Stimulated activated CD8-positive, alpha-beta memory T cell treated with anti-CD3 and anti-CD28 coated beads, Interleukin-15, amount 100 ng/mL, for 1 hour (primary cell): ENCODE measurements at places on chromosomes 2 and 18.

DNA sequence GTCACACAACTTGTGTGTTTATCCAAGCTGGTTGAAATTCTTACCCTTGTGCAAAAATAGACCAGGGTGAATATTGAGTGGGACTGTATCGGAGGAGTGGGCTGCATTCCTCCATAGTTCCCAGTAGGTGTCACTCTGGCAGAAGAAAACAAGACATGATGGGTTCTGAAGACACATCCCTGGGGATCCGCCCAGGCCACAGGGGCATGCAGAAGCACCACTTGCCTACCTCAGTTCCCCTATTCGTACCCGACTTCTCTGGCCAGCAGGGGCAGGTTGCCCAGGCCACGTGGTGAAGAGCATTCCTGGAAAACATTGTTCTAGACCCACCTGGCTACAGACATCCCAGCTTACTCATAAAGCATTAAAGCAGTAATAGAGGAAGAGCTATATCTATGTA, 168.2 kb downstream of the FAM210A start:
- no peak for DNase-seq

DNA sequence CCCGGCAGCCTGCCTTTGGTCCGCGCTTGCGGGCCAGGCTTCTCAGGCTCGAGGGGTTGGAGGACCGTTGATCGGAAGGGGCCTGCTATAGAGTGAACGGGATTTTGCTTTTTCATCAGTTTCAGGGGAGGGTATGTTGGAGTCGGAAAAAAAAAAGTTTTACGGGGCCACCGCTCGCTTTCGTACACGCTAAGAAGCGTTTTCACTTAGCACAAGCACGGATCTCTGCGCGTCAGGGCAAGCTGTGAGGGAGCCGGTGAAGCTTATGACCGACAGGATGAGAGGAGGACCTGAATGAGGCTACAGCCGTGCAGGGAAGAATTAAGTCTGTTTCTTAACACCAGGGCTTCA, 443 bp downstream of the CPSF3 start:
- no peak for DNase-seq

DNA sequence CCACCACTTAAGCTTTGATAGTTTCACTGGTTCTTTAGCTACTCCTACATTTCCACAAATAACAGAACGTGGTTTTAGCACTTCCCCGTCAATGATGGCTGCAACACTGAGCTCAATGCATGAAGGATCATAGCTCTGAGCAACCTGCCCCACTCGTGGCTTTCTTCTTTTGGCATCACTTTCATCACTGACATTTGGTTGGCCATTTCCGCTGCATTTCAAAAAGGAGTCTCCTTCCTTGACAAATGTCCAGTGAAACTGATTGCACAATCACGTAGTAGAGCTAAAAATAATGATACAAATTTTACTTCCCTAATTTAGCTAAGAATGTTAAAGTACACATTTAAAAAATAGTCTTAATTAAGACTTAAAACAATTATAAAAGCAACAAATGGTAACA, 205.2 kb upstream of the HDAC4 start:
- no peak for DNase-seq

- DNase-seq = no peak
Observed at GRCh38 chr2:6441800-6442199, 423.9 kb downstream of the CMPK2 start.

DNA sequence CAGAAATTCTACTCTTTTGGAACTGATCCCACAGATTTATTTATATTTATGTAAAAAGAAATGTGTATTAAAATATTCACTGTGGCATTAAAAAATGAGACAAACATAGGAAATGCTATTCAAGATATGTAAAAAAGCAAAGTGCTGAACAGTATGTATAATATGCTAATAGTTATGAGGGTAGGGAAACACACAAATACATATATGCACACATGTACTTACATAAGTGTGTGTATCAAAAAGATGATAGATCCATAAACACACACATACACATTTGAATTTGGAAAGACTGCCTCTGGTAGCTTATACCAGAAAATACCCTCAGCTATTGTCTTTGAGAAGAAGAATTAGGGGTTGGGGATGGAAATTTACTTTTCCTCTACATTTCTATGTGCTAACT, 103.2 kb downstream of the MREG start:
- no peak for DNase-seq

- DNase-seq = no peak
Observed at GRCh38 chr2:62304429-62305417, 108.8 kb downstream of the B3GNT2 start.

DNA sequence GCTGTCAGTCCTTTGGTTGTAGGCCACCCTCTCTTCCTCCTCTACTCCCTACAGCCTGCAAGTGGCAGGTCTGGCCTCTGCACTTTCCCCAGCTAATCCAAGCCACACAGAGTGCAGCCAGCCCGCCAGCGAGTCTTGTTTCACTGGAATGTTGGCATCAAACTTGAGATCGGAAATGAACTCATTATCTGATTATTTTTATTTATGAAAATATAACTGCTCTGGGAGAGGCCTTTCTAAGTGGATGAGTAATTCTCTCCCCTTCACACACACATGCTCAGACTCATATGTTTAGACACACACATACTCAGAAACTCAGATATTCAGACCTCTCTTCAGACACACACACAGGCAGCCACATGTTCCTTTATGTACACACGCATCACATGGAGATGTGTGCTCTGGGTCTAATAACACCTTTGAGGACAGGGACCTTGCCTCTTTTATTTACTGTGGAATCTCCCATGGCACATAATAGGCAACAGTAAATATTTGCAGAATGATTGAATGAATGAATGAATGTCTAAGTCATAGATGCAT, 151.3 kb downstream of the ZFP36L2 start:
- no peak for DNase-seq

- no peak for DNase-seq
Observed at GRCh38 chr2:98870516-98871158, 65.4 kb downstream of the CRACDL start.
